ENCODE measurements at places on chromosomes 6 and 20. TPM values are rescaled to one million over a fixed set of nuclear protein-coding genes. Genes with fewer than 3 reads are reported as not detected.
A peak's percentile ranks its signal among the peaks of the same experiment; 100 is the strongest.

GRCh38 chr20:63220696-63221399 is 4.9 kb upstream of the YTHDF1 start:
- no peak for DNase-seq

GRCh38 chr20:13793001-13793400 is 8.2 kb downstream of the NDUFAF5 start:
- no peak for DNase-seq

GRCh38 chr20:37380864-37381579 is 35.1 kb downstream of the SRC start:
- DNase-seq: no peak

- DNase-seq: no peak
Measured at GRCh38 chr6:41644297-41644879, 6.1 kb downstream of the MDFI start.

DNA sequence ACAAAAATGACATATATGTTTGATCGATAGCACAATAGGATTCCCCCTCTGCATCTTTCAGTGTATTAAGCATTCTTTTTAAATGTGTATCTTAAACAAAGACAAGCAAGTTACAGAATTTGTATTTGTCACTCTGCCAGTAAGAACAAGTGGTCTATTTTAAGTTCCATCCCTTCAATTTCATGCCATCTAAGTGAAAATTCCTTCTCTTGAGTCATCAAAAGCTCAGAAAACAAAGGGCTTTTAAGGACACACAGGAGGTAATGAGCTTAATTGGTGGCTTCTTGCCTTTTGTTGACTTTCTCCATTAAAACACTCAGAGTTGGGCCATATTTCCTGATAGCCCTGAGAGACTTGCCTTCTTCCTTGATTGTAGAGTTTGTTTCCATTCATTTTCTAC is 547.8 kb downstream of the TENT5A start:
- DNase-seq: no peak

GRCh38 chr6:166221040-166221439 is 53.4 kb upstream of the TBXT start:
- no peak for DNase-seq

DNA sequence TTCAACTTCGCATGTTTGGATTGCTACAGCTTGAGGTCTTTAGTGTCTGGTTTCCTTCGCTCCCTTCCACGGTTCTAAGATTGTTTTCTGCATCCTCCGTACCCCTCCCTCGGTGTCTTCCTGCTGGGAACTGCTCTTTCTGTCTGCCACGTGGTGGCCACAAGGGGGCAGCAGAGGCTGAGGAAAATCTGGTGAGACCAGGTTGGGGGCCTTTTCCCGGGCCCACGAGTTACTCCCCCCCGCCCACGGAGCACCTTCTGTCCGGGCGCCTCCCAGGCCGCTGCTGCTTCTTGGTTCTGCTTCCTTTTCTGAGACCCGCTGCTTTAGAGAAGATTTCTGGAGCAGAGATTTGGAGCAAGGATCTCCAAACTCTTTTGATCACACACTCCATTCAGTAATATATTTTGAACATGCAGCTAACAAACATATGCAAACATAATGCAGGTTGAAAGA is 21.1 kb upstream of the NOTCH4 start:
- peak; percentile 55 for DNase-seq

DNA sequence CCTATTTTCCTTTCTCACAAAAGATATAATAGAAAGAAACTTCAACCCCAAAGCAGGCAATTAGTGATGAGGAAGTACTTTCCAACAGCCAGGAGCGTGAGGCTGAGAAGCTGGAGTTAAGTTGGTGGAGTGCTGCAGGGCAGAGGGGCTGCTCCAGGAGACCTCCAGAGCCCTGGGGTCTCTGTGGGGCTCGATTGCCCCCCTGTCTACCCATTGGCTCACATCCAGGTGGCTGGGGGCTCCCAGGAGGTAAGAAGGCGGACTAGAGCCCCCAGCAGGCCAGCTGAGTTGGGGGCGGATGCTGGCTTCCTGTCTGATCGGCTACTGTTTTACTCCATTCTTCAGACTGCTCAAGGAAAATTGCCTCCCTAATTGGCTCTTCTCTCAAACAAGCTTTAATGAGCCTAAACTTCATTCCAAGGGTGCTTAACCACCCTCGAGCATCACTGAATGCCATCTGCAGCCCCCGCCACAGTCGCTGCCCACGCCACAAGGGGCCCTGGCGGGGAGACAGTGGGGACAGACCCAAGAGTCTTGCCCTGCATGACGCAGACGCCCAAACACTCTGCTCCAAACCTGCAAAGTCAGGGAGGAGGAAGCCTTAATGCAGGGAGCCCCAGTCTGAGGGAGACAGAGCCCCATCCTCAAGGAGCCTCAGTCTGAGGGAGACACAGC is 78.6 kb downstream of the MDGA1 start:
- no peak for DNase-seq

GRCh38 chr6:104699593-104700329 is 160.0 kb downstream of the HACE1 start:
- no peak for DNase-seq

DNA sequence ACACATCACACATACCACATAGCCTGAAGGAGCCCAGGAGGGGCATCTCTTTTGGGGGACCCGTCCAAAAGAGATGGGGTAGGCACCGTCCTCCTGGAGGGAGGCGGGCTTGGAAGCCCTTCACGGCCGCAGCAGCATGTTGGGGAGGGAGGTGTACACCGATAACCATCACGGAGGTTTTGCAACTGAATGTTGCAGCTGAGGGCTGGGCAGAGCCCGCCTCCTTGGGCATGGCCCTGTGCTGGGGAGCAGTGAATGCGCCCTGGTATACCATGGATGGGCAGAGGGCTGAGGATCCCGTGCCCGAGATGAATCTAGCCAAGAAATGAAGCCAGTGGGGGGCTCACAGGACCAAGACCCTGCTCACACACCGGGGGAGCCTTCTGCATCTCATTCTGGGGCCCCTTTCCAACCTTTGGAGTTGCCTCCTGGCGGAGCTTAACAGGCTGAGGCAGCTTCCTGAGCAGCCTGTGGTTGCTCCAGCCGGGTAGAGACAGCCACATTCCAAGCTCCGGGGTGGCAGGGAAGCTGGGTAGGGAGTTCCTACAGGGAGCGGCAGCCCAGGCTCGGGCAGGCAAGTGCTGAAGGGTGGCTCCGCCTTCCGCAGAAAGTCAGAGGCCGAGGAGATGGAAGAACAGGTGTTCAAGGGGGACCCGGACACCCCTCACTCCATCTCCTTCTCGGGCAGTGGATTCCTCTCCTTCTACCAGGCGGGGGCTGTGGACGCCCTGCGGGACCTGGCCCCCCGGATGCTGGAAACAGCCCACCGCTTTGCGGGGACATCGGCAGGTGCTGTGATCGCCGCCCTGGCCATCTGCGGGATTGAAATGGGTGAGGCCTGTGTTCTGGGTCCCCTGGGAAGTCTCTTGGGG is at the start of gene PNPLA1:
PNPLA1 (plus strand) TSS at position 227 of the 872 bp plus-strand sequence; CDS start at position 627, 400 bp downstream.
- no peak for DNase-seq

- no peak for DNase-seq
Measured at GRCh38 chr6:54654381-54654780, 192.2 kb upstream of the FAM83B start.

SLC12A5 gene
- not detected for total RNA-seq

PDE7B gene
- total RNA-seq: 0.25 TPM

UNC5CL gene
- 4.9 TPM for total RNA-seq

SLC16A10 gene
- 5.1 TPM for total RNA-seq

PSORS1C1 gene
- not detected for total RNA-seq

FHL5 gene
- total RNA-seq: not detected

PRPF6 gene
- 63.8 TPM for total RNA-seq

REM1 gene
- not detected for total RNA-seq

Data from T-helper 17 cell (primary cell).